SW480 (cell line): ENCODE measurements at places on chromosomes 13 and 19.

DNA sequence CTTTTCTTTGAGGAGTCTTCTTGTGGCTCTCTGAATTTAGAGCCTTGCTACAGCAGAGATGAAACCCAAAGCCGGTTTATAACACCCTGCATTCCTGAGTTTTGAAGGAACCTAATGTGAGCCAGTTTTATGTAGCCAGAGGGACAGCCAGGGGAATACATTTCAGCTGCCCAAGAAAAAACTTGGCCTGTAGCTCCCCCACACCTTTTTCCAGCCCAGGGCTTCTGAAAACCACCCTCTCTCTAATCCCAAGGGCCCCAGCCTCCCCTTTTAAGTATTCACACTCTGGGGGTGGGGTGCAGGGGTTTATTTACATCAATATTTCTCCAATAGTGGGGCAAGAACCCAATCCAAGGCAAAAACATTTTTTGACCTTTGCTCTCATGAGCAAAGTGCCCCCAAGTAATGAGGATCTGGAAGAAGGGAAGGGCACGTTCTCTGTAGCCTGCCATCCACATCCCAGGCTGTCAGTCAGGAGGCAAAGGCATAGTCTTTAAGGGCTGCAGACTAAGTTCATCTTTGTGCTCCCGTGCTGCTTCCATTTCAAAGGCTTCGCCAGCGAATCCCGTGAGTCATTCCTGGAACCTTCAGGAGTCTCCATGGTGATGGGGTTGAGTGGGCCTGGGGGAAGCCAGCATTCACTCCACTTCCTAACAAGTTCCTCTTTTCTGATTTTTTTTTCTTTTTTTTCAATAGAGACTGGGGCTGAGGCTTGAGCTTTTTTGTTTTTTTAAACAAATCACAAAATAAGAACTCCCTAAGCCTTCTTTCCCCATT, 33.2 kb upstream of the MEDAG start:
- DNase-seq, result peak; percentile 53

DNA sequence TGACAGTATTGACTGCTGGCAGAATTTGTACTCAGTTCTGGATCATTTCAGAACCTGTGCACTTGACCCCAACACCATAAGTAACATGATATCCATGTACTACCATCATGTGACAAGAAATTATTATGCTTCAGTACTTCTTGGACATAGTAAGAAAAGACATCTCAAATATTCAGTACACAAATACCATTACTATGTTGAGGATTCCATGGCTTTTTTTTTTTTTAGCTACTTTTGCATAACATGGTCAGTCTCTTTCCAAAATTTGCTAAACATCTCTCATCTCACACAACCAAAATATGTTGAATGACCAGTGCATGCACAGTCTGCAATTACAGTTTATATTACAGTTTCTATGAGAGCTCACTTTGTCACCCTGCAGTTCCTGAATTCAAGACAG, 85.3 kb downstream of the FLT1 start:
- no peak for DNase-seq

DNA sequence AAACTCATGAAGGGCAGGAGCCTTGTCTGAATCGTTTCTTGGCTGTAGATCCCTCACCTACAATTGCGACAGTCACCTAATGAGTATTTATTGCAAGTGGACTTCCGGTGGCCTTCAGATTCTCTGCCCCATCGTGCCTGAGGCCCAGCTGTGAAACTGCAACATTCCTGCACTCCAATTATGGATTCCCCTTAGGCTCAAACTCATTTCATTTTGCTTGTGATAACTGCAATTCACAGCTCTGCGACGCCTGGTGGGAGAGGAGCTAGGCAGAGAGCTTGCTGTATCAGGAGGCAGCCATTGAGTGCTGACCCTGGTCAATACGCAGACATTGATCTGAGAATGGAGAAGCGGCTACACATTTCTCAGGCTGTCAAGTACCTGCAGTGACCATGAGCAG, 59.0 kb downstream of the CCDC70 start:
- DNase-seq, result no peak

- no peak for DNase-seq
Observed at GRCh38 chr19:21109116-21109515, 27.1 kb downstream of the ZNF714 start.

- DNase-seq, result no peak
Observed at GRCh38 chr19:48203222-48203793, 32.8 kb downstream of the ZSWIM9 start.

DNA sequence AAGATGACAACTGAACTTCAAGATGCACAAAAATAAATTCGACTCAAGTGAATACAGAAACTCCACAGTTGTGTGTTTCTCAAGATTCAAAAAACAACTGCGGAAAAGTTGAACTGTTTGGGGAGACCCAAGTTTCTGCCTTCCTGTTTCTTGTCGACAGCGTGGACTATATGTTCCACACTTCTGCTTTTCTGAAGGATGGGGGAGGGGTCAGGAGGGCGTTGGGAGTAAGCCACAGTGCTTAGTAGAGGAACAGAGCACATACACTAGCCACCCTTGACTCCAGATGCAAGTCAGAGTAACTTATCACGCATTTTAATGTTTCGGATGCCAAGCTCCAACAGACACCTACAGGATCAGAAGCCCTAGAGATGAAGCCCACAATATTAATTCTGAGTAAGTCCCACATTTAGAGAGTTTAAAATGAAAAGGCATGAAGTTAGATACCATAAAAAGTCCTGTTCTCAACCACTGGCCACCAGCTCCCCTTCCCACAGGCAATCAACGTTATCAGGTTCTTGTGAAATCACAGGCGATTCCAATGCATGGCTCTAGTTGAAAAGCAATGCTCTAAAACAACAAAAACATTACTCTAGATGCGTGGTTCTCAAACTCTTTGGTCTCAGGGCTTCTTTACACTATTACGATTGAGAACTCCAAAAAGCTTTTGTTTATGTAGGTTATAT, 4.2 kb downstream of the TUBGCP3 start:
- DNase-seq, result no peak

DNA sequence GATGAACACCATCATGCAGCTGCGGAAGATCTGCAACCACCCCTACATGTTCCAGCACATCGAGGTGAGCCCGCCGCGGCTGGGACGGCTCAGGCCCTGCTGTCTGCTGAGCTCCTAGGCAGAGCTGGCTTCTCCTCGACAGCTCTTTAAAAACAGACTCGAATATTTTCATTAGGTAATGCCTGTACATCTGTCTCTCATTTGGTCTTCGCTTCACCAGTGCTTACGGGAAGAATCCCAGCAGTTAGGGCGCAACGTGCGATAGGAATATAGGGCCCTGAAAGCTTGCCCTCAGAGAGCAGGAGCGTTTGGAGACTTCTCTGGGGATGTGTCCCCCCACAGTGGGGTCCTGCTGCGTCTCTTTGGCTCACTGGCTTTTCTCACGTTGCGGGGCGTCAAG, 63.8 kb upstream of the LDLR start:
- DNase-seq, result no peak

DNA sequence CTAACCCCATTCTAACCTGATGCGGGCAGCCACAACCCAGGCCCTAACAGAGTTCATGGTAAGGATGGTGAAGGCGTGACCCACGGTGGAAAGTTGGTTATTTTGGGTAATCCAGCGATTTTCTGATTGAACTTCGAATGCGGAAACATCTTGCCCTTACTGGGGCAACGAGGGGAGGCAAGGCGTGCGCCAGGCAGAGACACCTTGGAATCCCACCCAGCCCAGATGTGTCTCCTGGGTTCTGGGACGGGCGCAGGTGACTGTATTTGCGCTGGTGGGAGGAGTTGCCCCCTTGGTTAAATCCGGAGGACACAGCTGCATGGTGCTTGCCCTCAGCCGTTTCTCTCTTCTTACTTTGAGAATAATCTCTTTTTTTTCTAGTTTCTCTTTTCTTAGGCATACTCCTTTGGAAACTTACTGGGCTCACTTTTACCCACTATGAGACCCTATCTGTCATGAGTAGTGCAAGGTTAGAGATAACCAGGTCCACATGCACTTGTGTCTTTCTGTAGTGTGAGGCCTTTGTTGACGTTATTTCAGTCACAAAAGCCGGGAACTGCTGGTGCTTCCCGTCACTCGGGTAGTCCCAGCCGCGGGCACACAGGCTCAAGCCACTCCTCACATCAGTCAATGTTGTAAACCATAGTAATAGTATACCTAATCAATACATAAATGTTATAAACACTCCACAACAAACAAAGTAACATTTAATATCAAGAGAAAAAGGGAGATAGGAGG, 81.5 kb downstream of the ATP11A start:
- DNase-seq, result no peak

- DNase-seq, result no peak
Observed at GRCh38 chr19:29022599-29022998, 190.4 kb downstream of the UQCRFS1 start.

- peak; percentile 46 for DNase-seq
Observed at GRCh38 chr13:110509971-110510786, 51.3 kb downstream of the RAB20 start.

- no peak for DNase-seq
Observed at GRCh38 chr13:52461265-52461664, 6.0 kb downstream of the CKAP2 start.

DNA sequence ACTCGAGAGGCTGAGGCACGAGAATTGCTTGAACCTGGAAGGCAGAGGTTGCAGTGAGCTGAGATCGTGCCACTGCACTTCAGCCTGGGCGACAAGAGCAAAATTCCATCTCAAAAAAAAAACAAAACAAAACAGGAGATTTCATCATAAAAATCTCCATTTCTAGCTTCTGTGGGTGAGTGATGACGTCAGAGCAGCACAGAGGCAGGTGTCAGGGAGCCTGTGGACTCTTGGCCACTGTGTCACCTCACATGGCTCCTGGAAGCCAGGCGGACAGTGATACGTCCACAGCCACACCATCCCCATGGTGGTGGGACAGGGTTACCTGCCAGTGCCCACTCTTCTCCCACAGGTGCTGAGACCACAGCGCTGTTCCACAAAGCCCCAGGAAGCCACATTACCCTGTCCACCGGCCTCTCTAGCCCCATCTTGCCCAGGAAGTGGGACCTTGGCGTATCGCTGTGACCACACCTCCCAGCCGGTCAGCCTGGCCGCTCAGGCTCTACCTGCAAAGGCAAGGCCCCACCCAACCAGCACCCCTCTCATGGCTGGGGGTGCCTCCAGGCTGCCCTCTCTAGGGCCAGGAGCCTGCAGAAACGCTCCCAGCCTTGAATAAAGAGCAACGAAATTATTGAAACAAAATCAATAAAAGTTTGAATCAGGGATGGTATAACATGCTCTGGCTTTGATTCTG, 2.5 kb upstream of the FXYD3 start:
- no peak for DNase-seq
